Heart right ventricle (tissue), 16 donors: ENCODE measurements at places on chromosomes 7 and 10. TPM values are rescaled to one million over a fixed set of nuclear protein-coding genes. Genes with fewer than 3 reads are reported as not detected.

The MLXIPL gene
- 0.69 TPM for total RNA-seq

The RBM20 gene
- 146 TPM for total RNA-seq

The GSAP gene
- total RNA-seq, result 10.1 TPM

The KCNIP2 gene
- 259 TPM for total RNA-seq

- no peak for DNase-seq
Measured at GRCh38 chr7:2821842-2822507, 22.1 kb downstream of the GNA12 start.

GRCh38 chr10:73414230-73414945 is 530 bp upstream of the ANXA7 start:
- no peak for DNase-seq

DNA sequence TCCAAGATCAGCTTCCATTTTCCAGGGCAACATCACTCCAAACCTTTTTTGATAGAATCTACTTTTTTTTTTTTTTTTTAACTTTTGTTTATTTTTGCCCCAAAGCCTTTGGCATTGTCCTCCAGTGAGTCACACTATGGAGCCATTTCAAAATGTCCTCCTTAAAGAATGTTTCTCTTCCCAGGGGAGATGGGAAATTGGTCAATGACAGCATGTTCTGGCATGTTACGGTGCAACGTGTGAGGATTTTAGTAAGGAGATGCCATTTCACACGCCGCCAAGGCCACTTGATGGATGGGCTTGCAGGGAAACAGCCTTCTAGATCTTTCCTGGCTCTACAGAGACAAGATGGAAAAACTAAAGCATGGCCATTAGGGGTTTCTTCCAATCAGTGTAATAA is 30.7 kb upstream of the TRIL start:
- peak; percentile 17 for DNase-seq

GRCh38 chr10:30073767-30074060 is 14.3 kb upstream of the JCAD start:
- DNase-seq, result no peak

DNA sequence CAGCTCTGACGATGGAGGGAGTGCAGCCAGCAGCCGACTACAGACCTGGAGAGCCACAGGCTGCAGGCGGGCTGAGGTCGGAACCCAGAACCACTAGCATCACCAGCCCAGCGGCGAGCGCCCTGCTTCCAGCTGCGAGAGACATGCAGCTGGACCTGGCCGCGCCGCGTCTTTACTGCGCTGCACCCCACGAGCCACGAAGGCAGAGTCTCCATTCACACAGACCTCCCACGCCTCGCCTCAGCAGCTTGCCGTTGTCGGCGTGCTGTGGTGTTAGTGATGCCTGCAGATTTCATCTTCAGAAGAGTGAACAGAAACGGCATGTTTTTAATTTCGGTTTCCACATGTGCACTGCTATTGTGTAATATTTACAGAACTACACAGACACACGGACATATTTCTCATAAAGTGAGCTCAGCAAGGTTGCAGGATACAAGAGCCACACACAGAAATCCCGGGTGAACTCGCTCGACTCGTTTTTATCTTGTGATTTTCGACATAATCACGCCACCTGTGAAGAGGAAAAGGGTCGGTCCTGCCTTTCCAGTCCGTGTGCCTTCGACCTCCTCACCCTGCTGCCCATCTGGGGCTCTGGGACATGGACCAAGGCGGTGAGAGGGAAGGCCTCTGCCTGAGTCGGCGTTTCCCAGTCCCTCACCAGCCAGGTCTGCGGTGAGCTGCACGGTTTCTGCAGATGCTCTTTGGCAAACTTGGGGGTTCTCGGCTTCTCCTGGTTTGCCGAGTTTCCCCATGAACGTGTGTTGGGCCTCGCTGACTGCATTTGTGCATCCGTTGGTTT is 252.2 kb downstream of the ELFN1 start:
- DNase-seq, result no peak

- no peak for DNase-seq
Measured at GRCh38 chr10:122422266-122422989, 32.0 kb upstream of the ARMS2 start.

DNA sequence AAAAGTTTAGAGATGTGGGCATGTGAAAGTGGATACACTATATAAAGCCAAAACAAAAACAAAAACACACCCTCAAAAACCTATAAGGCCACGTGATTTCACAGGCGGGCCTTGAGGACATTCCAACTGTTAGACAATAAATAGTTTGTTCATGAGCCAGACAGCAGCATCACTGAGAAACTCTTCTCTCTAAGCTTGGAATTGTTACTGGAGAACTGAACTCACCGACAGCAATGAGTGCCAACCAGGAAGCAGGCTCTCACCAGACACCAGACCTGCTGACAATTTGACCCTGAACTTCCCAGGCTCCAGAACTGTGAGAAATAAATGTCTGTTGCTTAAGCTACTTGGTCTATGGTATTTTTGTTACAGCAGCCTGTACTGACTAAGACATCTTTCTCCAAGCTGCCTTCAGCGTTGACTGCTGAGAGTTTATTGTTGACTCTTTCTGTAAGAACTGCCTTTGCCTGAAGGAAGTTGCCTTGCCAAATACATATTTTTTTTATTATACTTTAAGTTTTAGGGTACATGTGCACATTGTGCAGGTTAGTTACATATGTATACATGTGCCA is 107.5 kb downstream of the EPDR1 start:
- no peak for DNase-seq
